ENCODE measurements at places on chromosomes 1 and 21.

- DNase-seq = no peak
Observed at GRCh38 chr1:153684892-153685291, 6.4 kb downstream of the NPR1 start.

GRCh38 chr1:167893798-167894197, 20.1 kb downstream of the ADCY10 start:
- DNase-seq = no peak

DNA sequence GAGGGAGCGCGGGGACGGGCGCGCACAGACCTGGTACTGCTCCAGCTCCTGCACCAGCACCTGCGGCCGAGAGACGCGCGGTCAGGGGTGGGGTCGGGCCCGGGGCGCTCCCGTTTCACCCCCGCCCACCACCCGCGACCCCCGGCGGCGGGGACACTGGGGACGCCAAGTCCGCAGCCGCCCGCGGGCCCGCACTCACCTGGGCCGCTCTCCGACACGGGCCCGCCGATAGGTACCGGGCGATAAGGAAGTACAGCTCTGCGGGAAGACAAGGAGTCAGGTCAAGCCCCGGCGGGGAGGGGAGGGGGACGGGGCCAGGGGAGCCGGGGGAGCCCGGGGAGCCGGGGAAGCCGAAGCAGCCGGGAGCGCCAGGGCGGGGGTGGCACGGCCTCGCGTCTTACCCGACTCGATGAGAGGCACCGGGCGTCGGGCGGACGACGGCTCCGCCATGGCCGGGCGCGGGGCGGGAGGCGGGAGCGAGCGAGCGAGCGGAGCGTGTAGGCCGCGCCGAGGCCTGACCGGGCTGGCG, 326 bp downstream of the BRWD1 start:
- DNase-seq = no peak

DNA sequence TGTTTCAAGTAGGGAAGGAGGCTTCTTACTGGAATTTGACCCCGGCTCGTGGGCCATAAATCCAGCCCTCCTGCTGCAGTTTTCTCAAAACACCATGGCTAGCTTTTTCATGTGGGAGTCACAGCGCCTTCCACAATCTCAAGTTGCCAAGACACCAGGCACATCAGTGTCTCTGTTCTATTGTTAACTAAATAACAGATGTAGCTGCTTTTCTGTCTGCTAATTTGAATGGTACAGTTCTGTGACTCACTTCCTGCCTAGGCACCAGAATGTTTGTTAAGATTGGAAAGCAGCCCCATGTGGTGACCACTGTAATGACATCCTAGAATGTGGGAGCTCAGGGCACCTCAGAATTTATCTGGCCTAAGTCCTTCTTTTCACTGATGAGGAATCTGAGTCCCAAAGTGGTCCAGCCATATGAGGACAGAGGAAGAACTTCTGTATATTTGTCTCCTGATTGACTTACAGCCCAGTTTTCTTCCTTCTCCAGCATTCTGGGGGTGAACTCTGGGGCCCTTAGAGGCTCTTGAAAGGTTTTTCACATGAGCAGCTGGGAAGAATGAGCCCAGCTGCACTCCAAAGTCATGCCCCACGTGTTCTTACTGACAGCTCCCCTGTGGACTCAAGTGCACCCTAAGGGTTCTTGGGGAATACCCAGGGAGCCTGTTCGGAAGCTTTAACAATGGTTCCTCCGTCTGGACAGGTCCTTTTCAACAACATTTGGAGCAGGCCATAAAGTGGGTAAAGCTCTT, 27.5 kb downstream of the TRIM45 start:
- DNase-seq = peak; percentile 7

DNA sequence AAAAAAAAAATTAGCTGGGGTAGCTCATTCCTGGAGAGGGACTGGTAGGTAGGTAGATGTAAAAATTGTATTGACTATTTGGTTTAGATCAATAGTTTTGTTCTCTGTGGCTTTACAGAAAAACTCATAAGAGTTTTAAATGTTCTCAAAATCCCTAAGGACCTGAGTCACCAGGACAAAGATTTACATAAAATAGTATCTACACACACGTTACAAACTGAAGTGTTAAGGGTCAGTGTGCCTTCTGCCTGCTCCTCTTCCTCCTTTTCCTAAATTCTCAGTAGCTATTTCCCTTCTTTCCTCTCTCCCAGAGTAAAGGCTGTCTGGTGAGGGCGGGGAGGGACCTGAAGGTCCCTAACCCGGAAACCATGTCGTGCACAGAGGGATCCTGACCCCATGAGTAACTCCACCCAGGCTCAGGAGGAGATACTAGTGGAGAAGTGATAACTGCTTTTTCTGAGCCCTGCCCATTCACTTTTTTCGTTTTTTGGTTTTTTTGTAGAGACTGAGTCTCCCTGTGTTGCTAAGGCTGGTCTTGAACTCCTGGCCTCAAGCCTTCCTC, 8.1 kb downstream of the PLEKHM2 start:
- no peak for DNase-seq

- no peak for DNase-seq
Observed at GRCh38 chr1:229572286-229572685, 13.8 kb upstream of the ABCB10 start.

- DNase-seq = no peak
Observed at GRCh38 chr1:212040629-212041412, 5.3 kb downstream of the DTL start.

DNA sequence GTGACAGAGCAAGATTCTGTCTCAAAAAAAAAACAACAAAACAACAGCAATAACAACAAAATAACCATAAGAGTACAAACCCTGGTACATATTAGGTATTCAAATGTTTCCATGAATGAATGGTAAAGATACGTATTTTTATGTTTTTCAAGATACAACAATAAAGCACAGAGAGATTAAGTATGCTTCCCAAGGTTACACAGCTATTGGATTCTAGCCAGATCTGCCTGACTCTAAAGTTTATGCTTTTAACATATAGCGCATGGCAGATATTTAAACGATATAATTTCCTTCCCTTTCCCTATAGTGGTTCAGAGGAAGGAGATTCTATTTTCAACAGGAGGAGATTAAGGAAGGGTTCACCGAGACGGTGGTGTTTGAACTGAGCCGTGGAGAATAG, 25.5 kb downstream of the RNU5D-1 start:
- no peak for DNase-seq

GRCh38 chr1:66954208-66954607, 29.4 kb downstream of the MIER1 start:
- no peak for DNase-seq

DNA sequence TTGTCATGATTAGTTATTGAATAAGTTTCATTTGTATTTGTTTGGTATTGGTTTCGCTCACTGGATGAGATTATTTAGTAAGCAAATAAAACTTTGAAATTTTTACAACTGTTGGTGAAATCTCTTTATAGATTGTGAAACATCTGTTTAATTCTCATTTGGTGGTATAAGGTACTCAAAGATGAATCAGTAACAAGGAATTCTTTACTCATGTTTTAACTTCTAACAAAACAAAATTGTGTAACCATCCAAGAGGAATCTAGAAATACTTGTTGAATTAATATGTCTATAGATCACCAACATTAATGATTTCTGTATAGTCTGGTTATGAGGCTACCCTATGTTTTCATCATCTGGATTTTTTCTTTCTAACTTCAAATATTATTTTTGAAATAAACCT, 62.8 kb upstream of the USP25 start:
- DNase-seq = no peak

DNA sequence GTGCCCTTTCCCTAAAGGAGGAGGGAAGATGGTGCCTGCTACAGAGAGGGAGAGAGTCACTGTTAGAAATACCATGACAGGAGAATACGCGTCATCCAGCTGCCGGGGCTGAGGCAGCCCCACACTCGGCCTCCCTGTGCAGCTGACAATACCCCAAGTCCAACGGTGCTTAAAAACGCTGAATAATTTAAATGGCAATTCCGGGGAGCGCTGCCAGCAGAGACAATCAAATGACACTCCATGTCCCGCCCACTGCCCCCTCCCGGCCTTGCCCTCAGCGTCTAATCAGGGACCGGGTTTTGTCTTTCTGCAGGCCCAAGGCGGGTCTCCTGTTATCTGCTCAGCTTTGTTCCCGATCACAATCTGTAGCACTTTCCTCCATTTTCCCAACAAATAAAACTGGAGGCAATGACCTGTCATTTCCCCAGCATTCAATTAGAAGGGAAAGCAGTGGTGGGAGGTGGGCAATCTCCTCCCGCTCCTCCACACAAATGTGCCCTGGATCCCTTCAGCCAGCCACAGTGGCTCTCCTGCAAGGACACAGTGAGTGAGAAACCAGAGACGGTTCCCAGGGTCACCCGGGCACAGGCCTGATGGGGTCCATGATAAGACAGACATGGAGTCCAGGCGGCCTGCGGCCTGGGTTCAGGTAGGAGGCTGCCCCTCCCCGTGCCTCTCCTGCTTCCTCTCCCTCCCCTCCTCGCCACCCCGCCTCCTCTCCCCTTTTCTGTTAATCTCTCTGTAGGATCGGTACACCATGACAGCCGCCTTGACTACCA, 42.7 kb upstream of the AJAP1 start:
- no peak for DNase-seq

DNA sequence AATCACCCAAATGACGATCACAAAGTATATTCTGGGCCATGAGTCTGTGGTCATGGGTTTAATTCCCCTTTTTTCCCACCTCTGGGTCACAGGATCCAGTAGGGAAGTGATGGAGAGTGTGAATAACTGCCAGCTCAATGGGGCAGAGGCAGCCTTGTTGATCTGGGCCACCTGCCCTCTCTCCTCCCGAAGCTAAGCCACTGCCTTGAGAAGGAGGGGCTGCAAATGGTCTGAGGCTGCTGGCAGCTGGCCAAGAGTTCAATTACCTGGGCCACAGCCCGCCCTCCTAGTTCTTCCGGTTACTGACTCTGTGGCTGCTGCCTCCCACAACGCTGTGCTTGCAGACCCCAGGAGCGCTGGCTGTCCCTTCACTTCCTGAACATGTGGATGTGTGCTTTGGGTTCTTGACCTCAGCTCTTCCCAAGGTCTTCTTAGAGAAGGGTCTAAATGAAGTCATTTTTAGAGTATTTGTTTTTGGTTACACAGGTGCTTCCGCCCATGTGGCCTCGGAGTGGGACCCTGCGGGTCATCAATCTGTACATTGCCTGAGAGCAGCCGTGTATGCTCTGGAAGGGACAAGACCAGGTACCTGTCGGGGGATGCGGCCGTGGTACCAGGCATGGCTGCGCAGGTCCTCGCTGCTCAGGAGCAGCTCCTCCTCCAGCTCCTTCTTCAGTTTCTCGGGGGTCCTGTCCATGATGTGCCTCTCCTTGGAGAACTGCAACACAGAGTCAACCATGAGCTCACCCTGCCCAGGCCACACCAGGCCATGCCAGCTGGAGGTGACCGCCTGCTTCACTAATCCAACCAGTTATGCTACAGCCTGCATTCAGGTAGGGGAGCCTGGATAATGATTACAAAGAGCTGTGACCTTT, 89.7 kb downstream of the BCAR3 start:
- no peak for DNase-seq

DNA sequence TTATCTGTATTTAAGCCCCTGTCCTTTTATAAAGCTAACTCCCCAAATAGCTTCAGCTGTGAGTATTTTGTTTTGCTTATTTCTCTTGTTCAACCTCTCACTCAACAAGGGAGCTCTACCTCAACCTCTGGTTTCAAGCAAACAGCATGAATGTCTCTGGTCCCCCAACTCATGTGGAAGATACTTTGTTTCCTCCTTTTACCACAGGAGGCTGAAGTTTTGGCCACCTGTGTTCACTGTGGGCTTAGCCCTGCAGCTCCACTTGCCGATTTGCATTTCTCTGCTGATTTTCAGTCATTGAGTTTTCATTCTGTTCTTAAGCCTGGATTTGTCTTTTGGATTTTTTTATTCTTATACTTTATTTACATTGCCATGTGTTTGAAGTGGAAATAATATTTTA, 613.1 kb downstream of the USP25 start:
- DNase-seq = no peak

GRCh38 chr1:25873120-25873519, 2.4 kb downstream of the PAQR7 start:
- DNase-seq = no peak

DNA sequence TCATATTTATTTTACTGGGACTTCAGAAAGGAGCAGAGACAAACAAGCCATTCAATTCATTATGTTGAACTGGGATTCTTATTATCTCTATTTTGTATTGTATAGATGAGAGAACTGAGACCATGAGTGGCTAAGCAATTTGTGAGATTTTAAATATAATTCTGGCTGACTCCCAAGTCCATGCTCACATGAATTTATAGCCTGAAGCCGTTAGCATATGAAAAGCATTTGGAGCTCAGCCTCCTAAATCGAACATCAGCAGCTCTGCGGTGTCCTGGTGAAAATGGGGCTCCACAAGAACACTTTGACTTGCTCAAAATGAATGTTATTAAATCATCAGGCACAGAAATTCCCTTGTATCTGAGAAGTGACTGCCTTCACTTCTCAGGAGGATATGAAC, 96.8 kb upstream of the DPT start:
- DNase-seq = no peak

GRCh38 chr1:31927661-31927980, 10.5 kb downstream of the PTP4A2 start:
- no peak for DNase-seq

GRCh38 chr1:244605835-244606370, 47.0 kb upstream of the DESI2 start:
- DNase-seq = no peak

GRCh38 chr1:12186679-12186985, 19.8 kb downstream of the TNFRSF1B start:
- DNase-seq = no peak

GRCh38 chr1:8562881-8563865, 245.3 kb downstream of the SLC45A1 start:
- no peak for DNase-seq

- DNase-seq = no peak
Observed at GRCh38 chr1:114623364-114623763, 41.9 kb upstream of the BCAS2 start.

- no peak for DNase-seq
Observed at GRCh38 chr1:88509379-88509778, 174.7 kb upstream of the PKN2 start.

All from occipital lobe (tissue), 3 donors.